Transverse colon (tissue), 4 donors: ENCODE measurements at places on chromosomes 6 and 20. TPM values are rescaled to one million over a fixed set of nuclear protein-coding genes. Genes with fewer than 3 reads are reported as not detected.

Gene SULF2
- total RNA-seq, result 257 TPM

Gene AMD1
- 78.6 TPM for total RNA-seq

Gene CALHM6
- total RNA-seq, result not detected

Gene DNMT3B
- 0.37 TPM for total RNA-seq

Gene PRR18
- total RNA-seq, result not detected

Gene SLC17A9
- total RNA-seq, result 2.9 TPM

Gene NOX3
- not detected for total RNA-seq

Gene SLC35D3
- not detected for total RNA-seq

Gene SNX21
- total RNA-seq, result 76.2 TPM

Gene COX4I2
- total RNA-seq, result not detected

Gene RAD21L1
- total RNA-seq, result not detected

Gene SRMS
- not detected for total RNA-seq
